MCF 10A (cell line): ENCODE measurements at places on chromosomes 5 and 9. TPM values are rescaled to one million over a fixed set of nuclear protein-coding genes. Genes with fewer than 3 reads are reported as not detected.

The FAM151B gene
- total RNA-seq, result 1.8 TPM in 2 replicates

The DOCK2 gene
- 0.39 and 0.42 TPM in 2 replicates for total RNA-seq

The STK32A gene
- total RNA-seq, result 3.3 and 11.4 TPM in 2 replicates

The CER1 gene
- total RNA-seq, result not detected in 2 replicates

The GAPVD1 gene
- 46.2 and 53.9 TPM in 2 replicates for total RNA-seq

The GRIA1 gene
- total RNA-seq, result not detected in 2 replicates

The CDH12 gene
- total RNA-seq, result not detected in 2 replicates

The SUSD3 gene
- not detected in 2 replicates for total RNA-seq

The CRB2 gene
- total RNA-seq, result not detected in 2 replicates

The VCAN gene
- 44.1 and 50.6 TPM in 2 replicates for total RNA-seq

The GTF3C4 gene
- 18.3 and 19.7 TPM in 2 replicates for total RNA-seq

The CD72 gene
- 1.6 and 1.8 TPM in 2 replicates for total RNA-seq

The SEMA5A gene
- 1.2 and 1.4 TPM in 2 replicates for total RNA-seq

The IER5L gene
- total RNA-seq, result 11.9 and 13.4 TPM in 2 replicates

The NDFIP1 gene
- total RNA-seq, result 50.8 and 61.6 TPM in 2 replicates

The STKLD1 gene
- total RNA-seq, result 1.3 TPM in 2 replicates

The LMAN2 gene
- 221 and 279 TPM in 2 replicates for total RNA-seq

The CATSPER3 gene
- 0.91 and 1.9 TPM in 2 replicates for total RNA-seq

The SPATA31E1 gene
- total RNA-seq, result not detected in 2 replicates

The PCDHB5 gene
- 1.2 and 1.7 TPM in 2 replicates for total RNA-seq

The ABHD17B gene
- total RNA-seq, result 10.4 and 10.5 TPM in 2 replicates

The ANKRD31 gene
- 0.28 and 0.56 TPM in 2 replicates for total RNA-seq

The IL13 gene
- not detected in 2 replicates for total RNA-seq

The DOLK gene
- total RNA-seq, result 12.0 and 16.9 TPM in 2 replicates

The IFNA13 gene
- not detected in 2 replicates for total RNA-seq

The FGF10 gene
- total RNA-seq, result not detected in 2 replicates

The F2RL2 gene
- total RNA-seq, result 0.17 and 0.28 TPM in 2 replicates

The PGM5 gene
- not detected in 2 replicates for total RNA-seq

The C5orf52 gene
- not detected in 2 replicates for total RNA-seq

The ANGPTL2 gene
- total RNA-seq, result not detected in 2 replicates
